ENCODE measurements at places on chromosomes 13 and 19.

- no peak for DNase-seq
Observed at GRCh38 chr13:78129823-78130222, 211.2 kb upstream of the EDNRB start.

DNA sequence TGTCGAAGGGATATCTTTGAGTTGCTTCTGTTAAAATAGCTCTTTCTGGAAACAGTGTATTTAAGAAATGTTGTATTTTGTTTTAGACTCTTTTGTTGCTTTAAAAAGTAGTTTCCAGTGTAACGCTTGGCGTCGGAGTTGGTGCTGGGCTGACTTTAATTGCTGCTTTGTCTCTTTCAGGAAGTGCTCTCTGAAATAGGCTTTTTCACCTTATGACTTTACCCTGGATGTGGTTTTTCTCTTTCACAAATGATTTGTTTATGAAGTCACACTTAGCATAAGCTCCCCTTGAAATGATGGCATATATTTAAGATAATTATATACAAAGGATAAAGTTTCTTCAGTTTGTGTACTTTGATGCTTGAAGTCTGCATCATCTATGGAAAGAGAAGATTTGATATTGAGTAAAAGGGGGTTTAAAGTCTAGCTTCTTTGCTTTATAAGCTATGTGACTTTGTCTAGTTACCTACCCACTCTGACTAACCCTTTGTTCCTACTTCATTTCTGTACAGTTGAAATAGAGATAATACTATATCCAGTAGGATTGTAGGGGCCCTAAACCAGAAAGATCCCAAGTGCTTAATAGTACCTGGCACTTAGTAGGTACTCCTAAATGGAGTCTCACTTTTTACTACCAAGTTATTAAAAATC is at the start of gene GPR18:
GPR18 (minus strand) TSS at position 170 of the 651 bp plus-strand sequence. CDS start 2,507 bp downstream, outside the sequence.
- DNase-seq: no peak

DNA sequence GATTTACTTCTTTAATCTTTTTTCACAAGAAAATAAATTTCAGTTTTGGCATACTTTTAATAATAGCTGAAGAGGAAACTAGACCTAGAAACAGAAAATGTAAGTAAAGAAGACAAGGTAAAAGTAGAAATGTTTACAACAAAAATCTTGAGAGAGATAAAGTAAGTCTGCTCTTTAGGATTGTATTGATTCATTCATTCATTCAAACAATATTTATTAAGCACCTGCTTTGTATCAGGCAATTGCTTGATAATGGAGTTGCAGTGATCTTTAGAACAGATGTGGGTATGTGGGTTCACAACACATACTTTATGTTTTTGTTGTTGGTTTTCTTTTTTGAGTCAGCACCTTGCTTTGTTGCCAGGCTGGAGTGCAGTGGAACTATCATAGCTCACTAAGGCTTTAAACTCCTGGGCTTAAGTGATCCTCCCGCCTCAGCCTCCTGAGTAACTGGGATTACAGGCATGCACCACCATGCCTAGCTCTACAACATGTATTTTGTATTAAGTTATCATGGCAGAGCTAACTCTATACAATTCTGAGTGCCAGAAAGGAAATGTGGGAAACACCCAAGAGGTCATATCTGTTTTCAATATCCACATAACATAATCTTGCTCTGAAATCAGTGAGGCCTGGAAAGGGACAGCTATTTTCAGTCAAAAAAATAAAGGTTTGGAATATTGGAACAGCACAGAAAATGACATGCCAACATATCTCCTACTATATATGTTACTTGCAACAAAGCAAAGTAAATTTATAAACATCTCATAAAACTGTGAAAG is 8.8 kb upstream of the SPART start:
- DNase-seq: no peak

- DNase-seq: no peak
Observed at GRCh38 chr19:5827342-5827890, 12.1 kb downstream of the FUT6 start.

DNA sequence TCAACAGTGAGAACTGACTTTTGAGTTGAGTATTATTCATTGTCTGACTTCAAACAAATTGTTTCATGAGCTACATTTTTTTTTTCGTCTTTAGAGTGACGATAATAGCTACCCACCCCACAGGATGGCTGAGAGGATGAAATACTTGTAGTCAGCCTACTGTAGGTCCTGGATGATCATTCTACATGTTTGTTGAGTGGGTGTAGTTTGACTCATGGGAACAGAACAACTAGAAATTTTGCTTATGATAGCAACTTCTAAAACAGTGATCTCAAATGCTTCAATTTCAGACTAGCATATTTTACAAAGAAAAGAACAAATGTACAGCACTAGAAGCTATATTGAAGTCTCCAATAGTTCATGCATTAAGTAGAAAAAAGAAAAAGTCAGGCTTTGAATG is 651.8 kb downstream of the PCDH9 start:
- DNase-seq: no peak

DNA sequence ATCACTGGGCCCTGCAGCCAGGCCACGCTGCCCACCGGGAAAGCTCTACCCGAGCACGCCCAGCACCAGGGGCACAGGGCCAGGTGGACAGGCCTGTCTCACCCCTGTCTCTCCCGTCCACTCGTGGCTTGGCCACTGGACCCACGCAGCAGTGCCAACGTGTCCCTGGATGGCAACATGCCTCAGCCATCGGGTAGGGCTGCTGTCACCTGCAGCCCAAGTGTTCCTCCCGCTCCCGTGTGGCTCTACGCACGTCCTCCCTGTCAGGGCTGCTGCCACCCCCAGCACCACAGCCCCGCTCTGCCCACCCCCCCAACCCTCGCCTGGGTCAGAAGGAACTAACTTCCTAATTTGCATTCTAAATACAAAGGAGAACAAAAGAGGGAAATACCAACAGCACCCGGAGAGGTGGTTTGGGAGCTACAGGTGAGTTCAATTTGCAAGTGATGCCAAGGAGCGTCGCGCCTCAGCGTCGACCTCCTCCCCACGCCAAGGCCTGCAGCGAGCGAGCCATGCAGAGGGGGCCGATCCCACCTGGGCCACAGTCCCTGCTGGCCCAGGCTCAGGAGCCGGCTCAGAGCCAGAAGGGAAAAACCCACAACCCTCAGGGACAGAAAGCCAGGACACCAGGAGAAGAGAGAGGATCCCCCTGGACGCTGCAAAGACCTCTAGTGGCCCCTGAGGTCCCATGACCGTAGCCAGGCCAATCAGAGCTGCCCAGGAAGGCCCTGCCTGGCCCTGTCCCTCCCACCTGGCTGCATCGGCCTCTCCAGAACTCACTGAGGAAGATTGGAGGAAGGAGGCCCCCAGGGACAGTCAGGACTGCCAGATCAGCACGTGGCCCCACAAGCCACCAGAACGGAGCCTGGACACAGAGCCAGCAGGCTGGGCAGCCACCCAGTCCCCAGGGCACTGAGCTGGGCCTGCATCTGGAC is 128.4 kb upstream of the SPACA7 start:
- no peak for DNase-seq

GRCh38 chr13:39765801-39766463 is 110.5 kb downstream of the COG6 start:
- DNase-seq: peak; percentile 8
